ENCODE measurements at places on chromosomes 6 and 20.

DNA sequence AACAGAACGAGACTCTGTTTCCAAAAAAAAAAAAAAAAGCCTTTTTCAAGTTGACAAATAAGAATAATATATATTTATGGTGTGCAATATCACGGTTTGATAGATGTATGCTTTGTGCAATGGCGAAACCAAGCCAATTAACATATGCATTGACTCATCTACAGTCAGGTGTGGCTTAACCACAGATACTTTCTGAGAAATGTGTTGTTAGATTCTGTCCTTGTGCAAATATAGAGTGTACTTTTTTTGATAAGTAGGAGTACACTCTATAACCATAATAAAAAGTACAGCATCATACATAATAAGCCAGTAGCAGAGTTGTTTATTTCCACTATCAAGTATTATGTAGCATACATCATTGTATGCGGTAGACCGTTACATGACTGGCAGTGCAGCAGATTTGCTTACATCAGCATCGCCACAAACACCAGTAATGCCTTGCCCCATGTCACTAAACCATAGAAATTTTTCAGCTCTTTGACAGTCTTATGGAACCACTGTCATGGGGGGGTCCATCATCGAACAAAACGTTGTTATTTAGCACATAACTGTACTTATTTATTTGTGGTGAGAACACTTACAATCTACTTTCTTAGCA lies 59.2 kb downstream of the TMEM170B start:
- DNase-seq: no peak

DNA sequence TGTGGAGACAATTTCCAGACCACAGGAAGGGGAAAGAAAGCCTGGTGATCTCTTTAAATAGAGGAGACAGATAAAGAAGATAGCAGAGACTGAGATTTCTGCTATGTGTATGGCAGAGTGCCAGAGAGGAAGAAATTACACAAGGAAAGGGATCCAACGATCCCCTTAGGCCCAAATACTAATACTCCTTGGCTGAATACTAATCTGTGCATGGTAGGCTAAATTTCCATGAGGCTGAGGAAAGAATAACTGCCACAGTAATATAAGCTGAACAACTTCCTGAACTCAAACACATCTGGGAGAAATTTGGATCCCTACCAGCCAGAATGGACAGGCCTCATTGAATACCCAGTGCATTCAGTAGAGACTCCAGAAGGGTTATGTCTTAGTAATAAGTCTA lies 83.3 kb upstream of the TNFAIP3 start:
- DNase-seq: no peak

DNA sequence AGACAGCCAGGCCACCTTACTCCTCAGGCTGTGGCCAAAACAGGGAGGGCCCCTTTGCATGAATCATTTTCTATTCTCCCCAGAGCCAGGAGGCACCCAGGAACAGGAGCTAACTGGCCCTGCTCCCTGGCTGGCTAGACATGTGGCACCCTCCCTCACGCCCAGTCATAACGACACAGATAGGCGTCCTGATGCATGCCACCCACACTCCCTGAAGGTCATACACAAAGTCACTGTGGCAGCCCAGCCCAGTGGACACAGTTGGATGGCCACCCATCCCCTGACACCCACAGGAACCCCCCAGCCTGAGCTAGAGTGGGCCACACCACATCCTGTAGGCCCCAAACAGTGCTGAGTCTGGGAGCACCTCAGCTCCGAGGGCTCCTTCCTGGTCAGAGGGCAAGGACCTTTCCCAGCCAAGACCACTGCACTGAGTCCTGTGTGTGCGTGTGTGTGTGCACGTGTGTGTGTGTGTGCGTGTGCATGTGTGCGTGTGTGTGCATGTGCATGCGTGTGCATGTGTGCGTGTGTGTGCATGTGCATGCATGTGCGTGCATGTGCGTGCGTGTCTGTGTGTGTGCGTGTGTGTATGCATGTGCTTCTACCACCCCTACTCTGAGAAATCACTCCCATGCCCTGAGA lies 21.6 kb downstream of the TFEB start:
- DNase-seq: no peak

GRCh38 chr20:54343099-54343498 lies 132.3 kb upstream of the DOK5 start:
- DNase-seq: no peak

DNA sequence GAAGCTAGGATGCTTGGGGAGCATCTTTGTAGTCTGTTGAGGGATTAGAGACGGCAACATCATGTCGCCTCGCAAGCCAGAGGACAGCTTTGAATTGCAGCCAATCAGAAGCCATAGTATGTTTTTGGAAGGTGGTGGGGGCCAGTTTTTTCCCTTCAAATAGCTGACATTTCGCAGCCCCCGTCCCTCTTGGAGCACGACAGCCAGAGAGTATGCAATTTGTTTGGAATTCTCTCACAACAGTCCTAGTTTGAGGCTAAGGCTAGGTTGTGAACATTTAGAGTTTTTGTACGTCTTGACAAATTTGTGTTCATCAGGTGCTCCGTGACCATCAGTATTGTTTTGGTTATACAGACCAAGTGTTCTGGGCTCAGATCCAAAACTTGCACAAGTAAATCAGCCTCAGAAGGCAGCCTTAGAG lies 83.3 kb downstream of the PLCB1 start:
- no peak for DNase-seq

GRCh38 chr6:94045099-94045829 lies 625.9 kb upstream of the EPHA7 start:
- no peak for DNase-seq

- DNase-seq: no peak
Observed at GRCh38 chr6:32819729-32820128, 2.9 kb upstream of the HLA-DOB start.

- no peak for DNase-seq
Observed at GRCh38 chr6:166596776-166597507, 10.5 kb upstream of the RAMACL start.

DNA sequence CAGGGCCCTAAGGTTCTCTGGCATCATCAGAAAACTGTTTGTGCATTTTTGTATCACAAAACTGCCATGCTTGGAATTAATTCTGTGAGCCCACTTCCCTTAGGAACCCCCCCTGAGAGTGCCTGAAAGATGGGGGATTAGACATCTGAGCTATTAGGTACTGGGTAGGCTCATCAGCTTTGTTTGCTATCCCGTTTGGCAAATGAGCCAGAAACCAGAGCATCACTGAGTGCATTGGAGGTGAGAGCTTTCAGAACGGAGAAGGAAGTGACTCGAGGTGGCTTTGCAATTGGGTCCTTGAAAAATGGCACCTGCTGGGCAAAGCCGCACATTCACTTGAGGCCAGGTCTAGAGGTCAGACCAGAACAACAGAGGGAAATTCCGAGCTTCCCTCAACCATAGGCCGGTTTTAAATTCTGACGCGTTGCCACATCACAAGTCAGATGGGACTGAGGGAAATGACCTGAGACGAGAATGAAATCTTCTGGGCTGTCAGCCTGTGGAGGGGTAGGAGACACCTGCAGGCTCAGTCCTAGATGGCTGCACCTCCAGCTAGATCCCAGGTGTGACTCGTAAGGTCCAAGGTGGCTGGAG lies 8.4 kb upstream of the GLP1R start:
- DNase-seq: no peak

Data from endothelial cell (in vitro differentiated cells).